ENCODE measurements at places on chromosomes 3 and 15.

DNA sequence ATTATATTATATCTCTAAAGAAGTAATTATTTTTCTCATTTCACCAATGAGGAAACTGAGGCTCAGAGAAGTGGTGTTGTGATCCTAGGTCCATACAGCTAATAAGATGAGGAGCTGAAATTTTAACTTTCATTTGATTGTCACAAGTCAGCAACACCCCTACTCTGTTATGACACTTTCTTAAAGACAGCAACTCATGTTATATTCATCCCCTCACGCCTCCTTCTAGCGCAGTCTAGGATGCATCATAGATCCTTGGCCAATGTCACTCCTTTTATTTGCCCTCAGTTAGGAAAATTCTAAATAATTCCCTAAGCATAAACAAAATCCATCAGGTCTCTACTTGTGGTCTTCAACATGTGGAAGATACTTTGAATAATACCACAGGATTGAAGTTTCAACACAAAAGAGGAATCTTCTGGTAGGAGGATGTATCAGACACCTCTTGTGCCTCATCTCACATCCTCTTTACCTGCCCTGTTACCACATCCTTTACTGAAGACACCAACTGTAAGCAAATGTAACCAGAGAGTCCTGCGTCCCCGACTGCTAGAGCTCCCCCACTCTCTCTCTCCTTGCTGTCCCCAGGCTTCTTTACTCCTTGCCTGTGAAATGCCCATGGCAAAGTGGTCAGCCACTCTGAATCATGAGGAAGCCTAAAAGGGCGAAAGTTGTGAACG is 53.7 kb downstream of the TRIM42 start:
- no peak for DNase-seq

GRCh38 chr3:111729087-111729846 is 129.8 kb upstream of the PHLDB2 start:
- no peak for DNase-seq

GRCh38 chr15:40366457-40367370 is 8.7 kb downstream of the DISP2 start:
- no peak for DNase-seq

DNA sequence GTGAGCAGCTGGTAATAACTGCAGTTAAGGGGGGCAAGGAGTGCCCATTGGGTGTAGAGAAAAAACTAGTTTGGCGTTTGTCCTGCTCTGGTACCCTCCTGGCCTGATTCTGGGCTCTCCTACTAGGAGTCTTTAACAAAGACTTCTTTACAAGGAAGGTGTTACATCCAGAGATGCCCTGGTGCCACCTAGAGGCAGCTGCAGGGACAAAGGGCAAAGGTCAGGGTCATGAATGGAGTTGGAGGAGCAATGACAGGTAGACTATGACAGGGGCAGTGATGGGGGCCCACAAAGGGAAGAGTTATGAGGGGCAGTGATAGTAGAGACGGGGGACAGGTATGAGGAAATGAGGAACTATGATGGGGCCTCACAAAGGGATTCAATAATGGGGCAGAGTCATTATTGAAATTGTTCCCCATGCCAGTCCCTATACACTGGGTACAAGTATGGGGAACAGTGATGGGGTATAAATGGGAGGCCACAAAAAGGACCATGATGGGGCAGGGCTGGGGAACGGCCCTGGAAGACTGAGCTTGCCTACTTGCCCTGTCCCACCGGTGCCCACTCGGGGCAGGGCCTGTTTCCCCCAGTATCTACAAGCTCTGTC is 7.9 kb downstream of the CCDC71 start:
- DNase-seq: peak; percentile 33

GRCh38 chr3:6362406-6362805 is 498.5 kb upstream of the GRM7 start:
- DNase-seq: no peak

- DNase-seq: no peak
These were observed 136.8 kb downstream of the TPRG1 start for GRCh38 chr3:189308608-189309007.

GRCh38 chr3:32018757-32019564 is 37.4 kb downstream of the ZNF860 start:
- no peak for DNase-seq

DNA sequence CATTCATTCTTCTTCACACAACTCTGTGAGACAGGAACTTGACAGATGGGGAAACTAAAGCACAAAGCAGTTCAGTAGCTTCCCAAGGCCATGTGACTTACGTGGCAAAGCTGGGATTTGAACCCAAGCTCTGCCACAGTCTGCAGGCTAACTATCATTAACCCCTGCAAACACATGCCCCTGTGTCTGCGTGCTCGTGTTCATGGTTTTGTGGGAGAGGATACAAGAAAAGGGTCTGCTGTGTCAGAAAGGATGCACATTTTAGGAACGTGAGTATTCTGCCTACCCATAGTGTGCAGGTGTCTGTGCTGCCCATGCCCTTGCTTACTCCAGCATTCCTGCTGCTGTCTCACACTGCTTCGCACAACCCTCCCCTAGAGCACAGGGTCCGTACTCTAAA is 137.0 kb downstream of the CHDH start:
- DNase-seq: no peak

GRCh38 chr3:66998904-66999235 is 763 bp downstream of the KBTBD8 start:
- no peak for DNase-seq

DNA sequence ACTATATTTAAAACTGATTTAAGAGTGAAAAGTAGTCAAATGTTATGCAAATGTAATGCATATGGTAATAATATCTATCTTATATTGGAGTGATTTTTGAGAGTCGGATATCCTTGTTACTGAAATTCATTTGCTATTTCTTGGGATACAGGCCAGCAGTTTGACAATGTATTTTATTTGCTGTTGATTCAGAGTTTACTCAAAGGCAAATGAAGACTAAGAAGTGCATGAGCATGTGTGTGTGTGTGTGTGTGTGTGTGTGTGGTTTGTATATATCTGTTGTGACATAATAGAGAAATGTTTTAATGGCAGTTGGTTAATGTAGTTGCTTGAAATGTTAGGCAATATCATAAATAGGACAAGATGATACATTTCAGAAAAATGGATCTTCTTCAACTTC is 39.0 kb downstream of the UNC13C start:
- DNase-seq: no peak

- no peak for DNase-seq
These were observed 33.2 kb downstream of the GREM1 start for GRCh38 chr15:32750979-32751378.

- DNase-seq: peak; percentile 53
These were observed 93.9 kb upstream of the RASGRF1 start for GRCh38 chr15:79184465-79184892.

DNA sequence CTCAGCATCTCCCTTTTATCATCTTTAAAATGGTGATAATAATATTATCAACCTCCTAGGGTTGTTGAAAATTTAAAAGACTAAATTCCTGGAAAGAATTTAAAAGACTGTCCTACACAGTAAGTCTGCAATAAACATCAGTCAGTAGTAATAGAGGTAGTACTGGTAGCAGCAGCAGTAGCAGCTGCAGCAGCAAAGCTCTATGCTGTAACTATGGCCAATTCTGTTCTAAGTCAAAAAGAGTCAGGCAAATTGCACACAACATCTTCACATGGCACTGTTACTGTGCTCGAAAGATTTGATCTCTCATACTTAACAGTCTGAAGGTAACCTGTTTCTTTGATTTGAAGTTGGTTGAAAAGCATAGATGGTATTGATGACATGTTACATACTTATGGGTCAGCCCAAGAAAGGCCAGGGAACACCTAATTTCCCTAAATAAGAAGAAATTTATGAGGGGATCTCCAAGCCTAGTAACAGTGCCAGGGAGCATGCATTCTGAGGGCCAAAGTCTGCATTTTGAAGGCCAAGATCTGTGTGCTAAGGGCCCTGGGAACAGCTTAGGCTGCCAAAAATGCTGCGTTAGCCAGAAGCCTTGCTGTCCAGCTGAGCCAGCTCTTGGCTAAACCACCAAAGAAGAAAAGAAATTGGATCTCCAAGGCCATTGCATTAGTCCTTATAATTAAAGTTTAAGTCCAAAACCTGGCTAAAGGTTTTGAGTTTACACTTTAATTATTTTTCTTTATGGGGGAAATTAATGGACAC is 68.2 kb downstream of the SIDT1 start:
- DNase-seq: no peak

- no peak for DNase-seq
These were observed 41.0 kb downstream of the IQSEC1 start for GRCh38 chr3:13032206-13032605.

DNA sequence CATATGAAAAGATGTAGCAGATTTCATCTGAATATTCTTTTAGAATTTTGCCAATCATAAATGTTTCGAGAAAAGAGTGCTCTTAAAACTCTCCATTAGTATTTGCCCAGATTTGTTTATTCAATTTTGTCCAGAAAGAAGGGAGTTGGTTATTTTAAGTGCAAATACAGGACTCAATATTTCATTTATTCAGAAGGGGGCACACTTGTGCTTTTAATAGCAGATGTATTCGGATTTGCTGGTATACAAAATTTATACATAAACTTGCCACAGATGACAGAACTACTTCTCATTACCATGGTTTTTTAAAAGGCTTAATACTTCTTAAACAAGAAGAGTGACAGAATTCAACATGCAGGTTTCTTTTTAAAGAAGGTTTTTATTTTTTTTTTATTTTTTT is 69.8 kb upstream of the GRM7 start:
- no peak for DNase-seq

DNA sequence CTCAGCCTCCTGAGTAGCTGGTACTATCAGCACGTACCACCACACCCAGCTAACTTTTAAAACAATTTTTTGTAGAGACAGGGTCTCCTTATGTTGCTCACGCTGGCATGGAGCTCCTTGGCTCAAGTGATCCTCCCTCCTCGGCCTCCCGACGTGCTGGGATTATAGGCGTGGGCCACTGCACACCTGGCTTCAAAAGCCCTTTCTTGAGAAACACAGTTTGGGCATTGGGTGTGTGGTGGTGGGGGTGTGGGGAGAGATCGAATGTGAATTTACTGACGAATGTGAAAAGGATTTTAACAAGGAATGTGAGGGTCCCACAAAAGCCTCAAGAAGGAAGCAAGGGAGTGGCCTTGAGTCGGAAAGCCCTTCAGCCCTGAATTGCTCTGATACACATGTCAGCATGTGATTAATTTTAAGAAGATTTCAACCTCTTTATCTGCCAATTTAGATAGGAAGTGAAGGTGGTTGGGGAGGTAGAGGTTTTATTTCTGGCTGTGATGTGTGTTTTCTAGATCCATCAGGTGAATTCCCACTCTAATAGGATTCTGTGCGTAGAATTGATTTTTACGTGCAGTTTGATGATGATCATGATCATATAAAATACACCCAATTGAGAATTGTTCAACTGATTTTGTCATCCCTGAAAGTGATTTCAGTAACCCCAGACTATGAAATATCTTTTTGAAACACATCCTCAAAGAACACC is 1.1 kb downstream of the CCR4 start:
- no peak for DNase-seq

DNA sequence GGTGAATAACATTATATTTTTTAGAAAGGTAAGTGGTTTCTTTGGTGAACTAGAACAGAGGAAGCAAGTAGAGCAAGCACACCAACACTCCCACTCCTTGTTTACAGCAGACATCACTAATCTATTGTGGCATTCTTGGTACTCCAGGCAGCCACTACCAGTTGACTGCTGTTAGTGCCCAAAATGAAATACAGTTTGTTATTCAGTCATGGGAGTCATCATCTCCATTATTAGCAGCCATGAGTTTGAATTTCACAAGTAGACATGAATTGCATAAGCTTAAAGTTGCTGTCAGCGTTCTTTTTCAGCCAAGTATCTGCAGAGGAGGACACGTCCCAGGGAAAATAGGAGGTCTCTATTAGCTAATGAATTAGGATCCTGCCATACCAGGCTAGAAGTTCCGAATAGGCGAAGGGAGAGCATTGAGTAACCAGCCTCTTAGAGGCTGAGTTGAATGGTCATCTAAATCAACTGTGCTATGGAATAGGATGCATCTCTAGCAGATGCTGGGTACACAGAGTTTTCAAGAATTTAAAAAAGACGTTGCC is 252.7 kb upstream of the ICE2 start:
- DNase-seq: no peak

DNA sequence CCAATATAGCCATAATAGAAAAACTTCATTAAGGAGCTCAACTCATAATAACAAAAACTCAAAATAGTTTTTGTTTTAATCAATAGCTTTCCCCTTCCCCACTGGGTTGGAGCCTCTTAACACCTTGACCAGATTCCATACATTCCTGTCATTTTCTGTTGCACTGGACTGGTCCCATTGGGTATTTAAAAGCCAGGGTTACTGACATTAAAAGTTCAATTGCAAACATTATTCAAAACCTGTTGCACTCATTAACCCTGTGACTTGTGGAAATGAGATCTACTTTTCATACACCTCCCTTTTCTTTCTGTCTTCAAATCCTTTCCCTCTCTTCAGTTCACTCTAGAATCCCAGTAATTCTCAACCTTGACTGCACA is 1.7 kb upstream of the HRG start:
- no peak for DNase-seq

DNA sequence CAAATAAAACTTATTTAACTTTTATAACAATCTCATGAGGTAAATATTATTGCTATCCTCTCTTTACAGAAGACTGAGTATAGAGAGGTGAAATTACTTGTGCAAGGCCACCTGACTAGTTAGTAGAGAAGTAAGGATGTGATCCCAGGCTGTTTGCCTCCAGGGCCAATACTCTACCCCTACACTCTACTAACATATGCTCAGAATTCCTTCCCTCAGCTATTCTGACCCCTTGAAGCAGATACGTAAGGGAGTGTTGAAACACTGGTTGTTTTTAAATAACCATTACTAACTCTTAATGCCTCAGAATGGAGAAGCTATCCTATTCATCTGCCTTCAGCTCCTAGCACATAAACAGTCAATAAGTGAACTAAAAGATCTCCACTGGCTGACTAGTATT is 24.1 kb downstream of the CSTA start:
- no peak for DNase-seq

DNA sequence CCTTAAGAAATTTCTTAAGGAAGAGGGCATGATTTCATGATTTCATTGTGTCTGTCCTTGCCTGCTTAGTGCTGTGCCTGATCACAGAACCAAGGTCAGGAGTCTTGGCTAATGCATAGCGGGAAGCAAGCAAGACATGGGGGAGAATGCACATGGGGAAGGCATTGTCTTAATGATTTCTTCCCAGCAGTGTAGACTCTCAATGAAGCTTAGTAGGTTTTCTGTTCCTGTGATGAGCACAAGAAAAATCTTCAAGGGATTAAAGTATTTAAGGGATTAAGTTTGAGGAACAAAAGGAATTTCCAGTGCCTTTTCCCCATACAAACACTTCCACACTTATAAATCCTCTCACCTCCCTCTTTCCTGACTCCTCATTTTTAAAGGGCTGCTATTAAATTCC is 46.9 kb upstream of the SEMA6D start:
- no peak for DNase-seq

- no peak for DNase-seq
These were observed 122.4 kb downstream of the NECTIN3 start for GRCh38 chr3:111194048-111194447.

GRCh38 chr15:88800738-88801137 is 2.5 kb upstream of the ACAN start:
- DNase-seq: no peak

Data from stimulated activated CD4-positive, alpha-beta T cell treated with anti-CD3 and anti-CD28 coated beads, Interleukin-1b, Interleukin-23, amount 100 ng/mL, for 4 hours (primary cell).